ENCODE measurements at places on chromosomes 1 and 21.

- peak; percentile 97 for DNase-seq
These were observed 94.7 kb downstream of the SIK1 start for GRCh38 chr21:43331962-43332828.

- DNase-seq: peak; percentile 59
These were observed 1048.1 kb downstream of the BRINP3 start for GRCh38 chr1:189429610-189430009.

GRCh38 chr1:235776396-235776795 lies 90.3 kb downstream of the LYST start:
- DNase-seq: no peak

DNA sequence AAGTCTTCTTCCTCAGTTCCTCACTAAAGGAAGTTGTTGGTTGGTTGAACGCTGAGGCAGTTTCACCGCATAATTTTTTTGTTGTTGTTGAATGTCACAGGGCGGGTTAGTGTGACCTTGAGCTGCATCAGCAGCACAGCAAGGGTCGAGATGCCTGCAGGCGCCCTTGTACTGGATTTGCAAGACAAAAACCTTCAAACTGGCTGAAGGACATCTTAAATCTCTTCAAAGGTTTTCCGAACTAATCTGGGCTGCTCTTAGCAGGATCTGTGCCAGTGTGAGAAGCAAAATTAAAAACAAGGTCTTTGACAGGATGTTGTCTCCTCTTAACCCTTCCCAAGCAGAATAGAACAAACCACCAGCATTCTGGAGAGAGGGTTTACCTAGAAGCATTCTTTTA lies 59.4 kb downstream of the NRIP1 start:
- DNase-seq: peak; percentile 42

DNA sequence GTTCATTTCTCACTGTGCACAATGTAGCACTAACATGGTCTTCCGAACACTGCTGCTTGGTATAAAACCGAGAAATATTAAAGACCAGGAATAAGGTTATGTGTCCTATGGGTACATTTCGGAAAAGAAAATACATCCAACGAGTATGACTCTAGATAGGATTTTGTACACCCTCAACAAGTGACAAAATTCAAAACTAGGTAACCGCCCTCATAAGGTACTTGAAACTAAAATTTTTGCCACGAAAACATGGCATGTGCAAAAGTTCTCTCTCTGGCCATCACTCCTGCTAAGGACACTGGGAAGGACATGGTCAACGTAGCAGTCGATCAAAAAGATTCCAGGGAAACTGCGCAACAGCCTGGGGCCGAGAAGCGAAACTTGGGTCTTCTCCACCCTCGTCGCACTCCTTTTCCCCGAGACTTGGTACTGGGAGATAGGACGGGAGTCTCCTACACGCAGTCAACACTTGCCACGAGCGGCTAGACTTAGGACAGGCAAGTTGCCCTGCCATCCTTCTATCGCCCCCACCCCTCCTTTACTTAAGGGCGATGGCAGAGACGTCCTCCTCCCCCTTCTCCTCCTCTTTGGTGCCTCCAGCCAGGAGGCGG lies 338 bp upstream of the TOR1AIP1 start:
- peak; percentile 94 for DNase-seq

DNA sequence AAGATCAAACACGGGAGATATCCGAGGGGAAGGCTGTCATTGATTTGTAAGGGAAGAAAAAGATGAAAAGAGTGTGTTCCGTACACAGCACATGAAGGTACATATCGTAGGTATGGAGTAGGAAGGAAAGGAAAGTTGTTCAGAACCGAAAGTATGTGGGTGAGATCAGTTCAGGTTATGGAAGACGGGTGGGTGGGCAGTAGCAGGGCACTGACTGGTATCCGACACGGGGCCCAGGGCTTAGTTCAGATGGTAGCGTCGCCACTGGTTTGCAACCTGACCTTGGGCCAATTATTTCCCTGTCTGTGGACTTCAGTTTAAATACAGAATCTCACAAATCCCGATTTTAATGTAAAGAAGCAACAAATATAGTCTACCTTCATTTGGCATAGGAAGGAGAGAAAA lies 27.8 kb upstream of the A3GALT2 start:
- DNase-seq: peak; percentile 40

DNA sequence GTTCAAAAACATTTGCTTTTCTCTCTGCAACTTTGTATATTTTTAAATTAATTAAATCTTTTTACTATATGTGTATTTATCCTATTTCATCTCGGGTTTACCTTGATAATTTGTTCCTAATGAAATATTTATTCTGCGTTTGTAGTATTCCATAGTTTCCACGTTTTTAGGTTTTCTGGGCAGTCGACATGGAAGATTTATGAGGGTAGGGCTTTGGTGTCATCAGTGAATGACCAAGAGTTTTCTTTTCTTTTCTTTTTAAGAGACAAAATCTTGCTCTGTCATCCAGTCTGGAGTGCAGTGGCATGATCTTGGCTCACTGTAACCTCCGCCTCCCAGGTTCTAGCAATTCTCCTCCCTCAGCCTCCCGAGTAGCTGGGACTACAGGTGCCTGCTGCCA lies 17.2 kb upstream of the ZNF669 start:
- no peak for DNase-seq

- no peak for DNase-seq
These were observed 1287.3 kb upstream of the ADGRL4 start for GRCh38 chr1:80293818-80294217.

DNA sequence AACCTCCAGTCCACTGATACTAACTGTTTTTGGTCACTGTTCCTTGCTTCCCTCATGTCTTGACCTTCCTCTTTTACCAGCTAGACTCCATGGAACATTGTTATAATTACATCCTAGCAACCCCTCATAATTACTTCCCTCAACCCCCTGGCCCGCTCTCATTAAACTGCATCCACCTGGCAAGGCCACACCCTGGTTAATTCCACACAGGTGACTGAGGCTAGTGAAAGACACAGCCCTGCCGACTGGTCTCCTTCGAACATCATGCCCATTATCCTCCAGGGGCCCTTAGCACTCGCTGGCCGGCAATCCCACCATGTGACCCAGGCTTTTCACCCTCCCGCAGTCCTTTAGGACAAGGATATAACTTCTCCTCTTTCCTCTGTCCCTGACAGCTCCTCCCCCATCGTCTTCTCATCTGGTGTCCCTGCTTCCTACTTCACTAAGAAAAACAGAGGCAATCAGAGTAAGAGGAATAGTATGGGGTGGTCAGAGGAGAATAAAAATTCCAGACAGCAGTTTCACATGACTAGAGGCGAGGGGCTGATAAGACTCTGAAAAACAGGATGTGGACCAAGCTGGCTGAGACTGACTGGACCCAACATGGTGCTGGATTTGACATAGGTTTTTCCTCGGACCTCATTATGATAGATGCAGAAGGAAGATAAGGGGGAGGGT lies 8.8 kb upstream of the TENT5B start:
- DNase-seq: no peak

DNA sequence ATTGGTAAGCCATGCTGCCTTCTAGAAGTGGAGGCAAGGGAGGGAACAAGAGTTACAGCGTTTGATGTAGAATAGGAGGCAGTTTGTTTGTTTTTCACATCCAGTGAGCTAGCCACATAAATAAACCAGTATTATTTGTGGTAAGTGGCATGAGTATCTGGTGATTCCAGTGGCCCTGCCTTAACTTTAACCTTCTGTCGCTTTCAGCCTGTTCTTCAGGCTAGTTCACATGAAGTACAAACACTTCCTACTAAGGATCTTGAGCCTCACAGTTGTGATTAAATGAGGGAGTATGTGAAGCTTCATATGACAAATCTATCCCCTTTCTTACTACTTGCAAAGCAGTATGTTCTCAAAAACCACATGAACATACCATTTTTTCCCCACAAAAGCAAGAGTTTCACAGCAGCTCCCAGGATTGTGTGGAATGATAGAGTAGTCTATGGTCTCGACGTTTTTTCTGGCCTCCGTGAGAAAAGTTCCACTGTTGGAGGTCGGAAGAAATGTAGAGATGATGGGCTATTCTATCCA lies 59.5 kb downstream of the PHACTR4 start:
- no peak for DNase-seq

GRCh38 chr1:219209578-219209977 lies 35.9 kb downstream of the LYPLAL1 start:
- DNase-seq: no peak

DNA sequence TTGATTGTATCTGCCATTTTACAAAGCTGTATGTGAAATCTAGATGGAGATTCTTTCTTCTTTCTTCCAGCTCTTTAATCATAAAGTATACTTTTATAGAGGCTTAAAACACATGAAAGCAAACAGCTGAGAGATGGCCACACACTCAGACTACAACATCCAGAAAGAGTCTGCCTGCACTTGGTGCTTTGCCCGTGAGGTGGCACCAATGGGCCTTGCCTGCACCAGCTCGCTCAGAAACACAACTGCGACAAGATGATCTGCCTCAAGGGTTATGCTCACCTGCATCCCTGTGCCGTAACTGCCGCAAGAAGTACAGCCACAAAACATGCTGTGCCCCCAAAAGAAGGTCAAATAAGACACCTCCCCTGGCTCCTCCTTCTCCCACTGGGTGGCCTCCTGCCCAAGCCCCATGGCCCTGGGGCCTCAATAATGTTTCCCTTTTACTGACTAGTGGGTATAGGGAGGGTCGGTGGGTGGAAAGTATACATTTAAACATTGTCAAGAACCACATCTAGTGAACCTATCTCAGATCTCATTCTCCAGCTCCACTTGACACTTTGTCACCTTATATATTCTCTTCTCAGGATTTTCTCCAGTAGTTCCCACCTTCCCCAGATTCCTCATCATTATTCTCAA lies 66.7 kb upstream of the ANGPTL3 start:
- peak; percentile 60 for DNase-seq

- no peak for DNase-seq
These were observed 876 bp downstream of the ALDH9A1 start for GRCh38 chr1:165697491-165697880.

Data from iris pigment epithelial cell (primary cell).